ENCODE measurements at places on chromosomes 13 and 19. TPM values are rescaled to one million over a fixed set of nuclear protein-coding genes. Genes with fewer than 3 reads are reported as not detected.

Gene LYPD3
- not detected for total RNA-seq

Gene SWSAP1
- 2.4 TPM for total RNA-seq

Gene REEP6
- 2.1 TPM for total RNA-seq

Gene ZSCAN4
- total RNA-seq: not detected

Gene CNN2
- 486 TPM for total RNA-seq

Gene ZNF229
- 7.4 TPM for total RNA-seq

Gene CYP4F2
- total RNA-seq: not detected

Gene TEKTIP1
- 0.43 TPM for total RNA-seq

Gene ALKBH7
- total RNA-seq: 58.2 TPM

Gene GYS1
- total RNA-seq: 81.1 TPM

Gene RXFP2
- total RNA-seq: not detected

Gene TEX26
- total RNA-seq: not detected

Gene PRR12
- 24.1 TPM for total RNA-seq

Gene PGLYRP2
- total RNA-seq: not detected

Gene LILRA2
- total RNA-seq: not detected

Gene JSRP1
- total RNA-seq: 0.73 TPM

Gene VSTM2B
- total RNA-seq: not detected

Gene EEF1AKMT1
- total RNA-seq: 13.0 TPM

Gene PPM1N
- total RNA-seq: 1.0 TPM

Gene SIAH3
- total RNA-seq: not detected

Gene AMER2
- not detected for total RNA-seq

Gene EPN1
- total RNA-seq: 202 TPM

Gene CGB8
- 3.5 TPM for total RNA-seq

Gene HPN
- total RNA-seq: not detected

Gene IL12RB1
- not detected for total RNA-seq

Gene SLC7A9
- total RNA-seq: 0.13 TPM

Gene FSD1
- 12.5 TPM for total RNA-seq

Gene CGB5
- not detected for total RNA-seq

Gene CALM3
- 505 TPM for total RNA-seq

Gene KLK14
- total RNA-seq: not detected

Gene CEBPA
- total RNA-seq: not detected

Gene LGI4
- not detected for total RNA-seq

Gene ZFP14
- 1.4 TPM for total RNA-seq

Gene DGKH
- 7.4 TPM for total RNA-seq

Gene KMT5C
- 6.2 TPM for total RNA-seq

Gene MISP
- total RNA-seq: not detected

Gene HTR2A
- 0.05 TPM for total RNA-seq

Gene CRLF1
- 4.7 TPM for total RNA-seq

Gene FARP1
- total RNA-seq: 144 TPM

Gene SLC46A3
- total RNA-seq: 3.9 TPM
